Smooth muscle cell of bladder (primary cell): ENCODE measurements at places on chromosomes 13 and 19. TPM values are rescaled to one million over a fixed set of nuclear protein-coding genes. Genes with fewer than 3 reads are reported as not detected.

The ZNF835 gene
- total RNA-seq = 0.18 and 0.28 TPM in 2 replicates

The FXYD3 gene
- 0.37 TPM in 1 of 2 replicates, not detected in the other for total RNA-seq

The NBEA gene
- total RNA-seq = 4.1 and 5.9 TPM in 2 replicates

The ZNF418 gene
- 5.0 and 6.3 TPM in 2 replicates for total RNA-seq

The CAMSAP3 gene
- not detected in 2 replicates for total RNA-seq

The KIR2DL3 gene
- total RNA-seq = not detected in 2 replicates

The ADPRHL1 gene
- 1.3 and 1.6 TPM in 2 replicates for total RNA-seq

The DKKL1 gene
- total RNA-seq = 0.14 TPM in 1 of 2 replicates, not detected in the other

The MEDAG gene
- 18.6 and 50.7 TPM in 2 replicates for total RNA-seq

The GPR4 gene
- not detected in 2 replicates for total RNA-seq

The KCNN4 gene
- total RNA-seq = 0.28 and 0.55 TPM in 2 replicates
